Left forelimb (tissue), 1 donor: ENCODE measurements at places on chromosomes 3 and 15.

DNA sequence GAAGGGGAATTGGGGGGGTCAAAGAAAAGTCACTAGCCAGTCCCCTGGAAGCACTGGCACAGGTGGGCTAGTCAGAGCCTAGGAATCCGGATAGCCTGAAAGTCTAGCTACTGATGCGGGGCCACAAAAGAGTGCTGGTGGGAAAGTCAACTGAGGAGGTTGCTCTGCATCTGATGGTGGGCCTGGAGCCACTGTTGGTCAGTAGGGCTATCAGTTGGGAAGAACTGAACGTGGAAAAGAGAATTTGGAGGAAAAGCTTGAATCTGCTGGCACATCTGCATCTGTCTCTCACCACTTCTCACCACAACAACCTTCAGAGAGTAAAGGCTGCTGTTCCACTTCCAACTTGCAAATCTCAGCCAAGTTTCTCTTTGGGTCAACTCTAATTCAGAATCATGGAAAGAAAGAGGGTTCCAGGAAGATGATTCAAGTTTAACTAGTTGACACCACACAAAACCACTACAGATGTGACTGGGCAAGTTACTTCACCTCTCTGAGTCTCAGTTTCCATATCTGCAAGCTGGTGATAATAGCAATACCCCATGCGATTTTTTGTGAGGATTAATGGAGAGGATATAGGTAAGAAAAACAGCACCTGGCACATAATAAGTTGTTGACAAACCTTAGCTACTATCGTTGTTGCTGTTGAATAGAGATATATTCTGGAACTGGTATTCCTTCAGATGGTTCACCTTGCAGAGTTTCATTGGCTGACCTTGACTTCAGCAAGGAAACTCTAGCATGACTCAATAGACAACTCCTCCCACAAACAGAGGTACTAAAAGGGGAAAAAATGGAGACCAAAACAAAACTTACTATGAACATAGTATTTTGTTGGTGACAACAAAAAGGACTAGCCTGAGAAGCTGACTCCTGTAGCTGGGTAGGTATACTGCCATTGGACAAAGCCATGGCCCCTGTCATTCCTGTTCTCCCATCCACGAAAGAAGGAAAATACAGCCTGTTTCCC is 280.2 kb upstream of the STT3B start:
- DNase-seq: no peak

GRCh38 chr3:27985369-27986035 is 255.9 kb upstream of the CMC1 start:
- DNase-seq: no peak

DNA sequence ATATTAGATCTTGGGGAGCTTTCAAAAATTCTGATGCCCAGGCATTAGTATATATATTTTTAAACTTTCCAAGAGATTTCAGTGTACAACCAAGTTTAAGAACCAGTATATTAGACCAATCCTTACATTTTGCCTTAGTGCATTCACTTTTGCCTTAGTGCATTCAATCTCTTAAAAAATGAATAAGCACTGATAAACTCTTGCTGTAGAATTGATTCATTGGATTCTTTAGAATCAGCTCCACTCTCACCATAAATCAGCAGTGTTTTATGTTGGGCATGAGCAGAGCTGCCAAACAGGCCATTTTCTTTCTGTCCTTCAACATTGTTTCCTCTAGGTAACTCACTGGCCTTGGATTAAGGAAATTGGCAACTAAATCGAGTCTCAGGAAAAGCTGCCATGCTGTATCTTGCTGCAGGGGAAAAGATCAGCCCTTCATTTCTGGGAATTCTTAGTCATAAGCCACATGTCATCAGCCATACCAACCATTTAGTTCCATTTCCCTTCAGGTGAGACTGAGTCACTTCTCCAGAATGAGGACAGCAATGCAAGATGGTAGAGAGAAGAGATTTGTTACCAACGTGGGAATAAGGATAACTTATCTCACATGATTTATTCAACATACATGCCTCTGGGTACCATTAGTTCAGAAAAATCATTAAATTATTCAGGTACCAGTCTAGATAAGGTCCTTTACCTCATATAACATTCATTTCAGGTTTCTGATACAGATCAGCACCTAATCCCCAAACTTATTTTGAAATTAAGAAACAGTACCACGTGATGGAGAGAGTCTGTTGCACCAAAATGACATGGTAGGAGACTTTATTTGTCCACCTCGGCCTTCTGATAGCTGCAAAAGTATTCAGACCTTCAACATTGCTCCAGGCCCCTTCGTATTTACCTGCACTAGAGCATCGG is 192.5 kb downstream of the P3H2 start:
- DNase-seq: no peak

- DNase-seq: no peak
Observed at GRCh38 chr3:66350601-66351000, 129.8 kb downstream of the SLC25A26 start.

DNA sequence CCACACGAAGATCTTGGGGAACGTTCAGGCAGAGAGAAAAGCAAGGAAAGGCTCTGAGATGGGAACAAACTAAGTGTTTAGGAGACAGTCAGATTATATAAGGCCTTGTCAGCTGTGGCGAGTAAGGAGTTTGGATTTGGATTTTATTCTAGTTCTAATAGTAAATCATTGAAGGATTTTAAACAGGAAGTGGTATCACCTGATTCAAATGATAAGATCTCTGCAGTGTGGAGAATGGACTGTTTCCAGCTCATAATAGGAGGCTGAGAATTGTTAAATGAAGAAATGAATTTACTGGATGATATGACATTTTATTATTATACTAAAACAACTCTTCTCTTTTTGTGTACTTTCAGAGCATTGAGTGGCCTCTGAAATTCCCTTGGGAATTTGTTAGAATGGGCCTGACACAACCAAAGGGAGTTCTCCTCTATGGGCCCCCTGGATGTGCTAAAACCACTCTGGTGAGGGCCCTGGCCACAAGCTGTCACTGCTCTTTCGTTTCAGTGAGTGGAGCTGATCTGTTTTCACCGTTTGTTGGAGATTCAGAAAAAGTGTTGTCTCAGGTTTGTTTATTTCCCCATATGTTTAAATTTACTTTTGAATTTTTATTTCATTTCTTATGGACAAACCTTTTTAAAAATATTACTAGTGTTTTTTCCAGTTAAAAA is 36.0 kb upstream of the GATM start:
- DNase-seq: no peak

DNA sequence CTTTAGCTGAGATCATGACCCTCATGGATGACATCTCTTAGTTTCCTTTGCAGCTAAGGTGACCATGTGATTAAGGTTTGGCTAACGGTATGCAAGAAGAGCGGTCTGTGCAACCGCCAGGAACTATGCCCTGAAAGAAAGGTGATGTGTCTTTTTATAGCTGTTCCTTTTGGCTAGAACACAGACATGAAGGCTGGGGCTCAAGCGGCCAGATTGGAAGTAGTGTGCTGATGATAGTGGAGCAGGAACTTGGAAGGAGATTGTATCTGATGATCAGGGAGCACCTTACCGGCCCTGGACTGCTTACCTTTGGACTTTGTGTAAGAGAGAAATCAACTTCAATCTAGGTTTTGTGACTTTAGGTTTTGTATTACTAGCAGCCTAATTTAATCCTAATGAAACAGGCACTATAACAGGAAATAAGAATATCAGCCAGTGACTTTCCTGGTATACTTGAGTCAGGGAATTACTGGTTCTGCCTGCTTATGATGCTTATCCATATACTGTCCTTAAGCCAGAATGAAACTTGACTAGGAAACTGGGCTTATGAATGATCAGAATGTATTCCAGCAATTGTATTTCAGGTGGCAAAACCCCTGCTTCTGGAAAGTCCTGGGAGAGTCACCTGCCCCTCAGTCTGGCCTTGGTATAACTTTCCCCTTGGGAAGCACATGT is 164.3 kb upstream of the LRIG1 start:
- no peak for DNase-seq

- DNase-seq: no peak
Observed at GRCh38 chr15:65210770-65211481, at the start of gene CILP. TSS of gene CILP (minus strand) at chr15:65211473. CDS start at chr15:65209755, 1,718 bp downstream.

DNA sequence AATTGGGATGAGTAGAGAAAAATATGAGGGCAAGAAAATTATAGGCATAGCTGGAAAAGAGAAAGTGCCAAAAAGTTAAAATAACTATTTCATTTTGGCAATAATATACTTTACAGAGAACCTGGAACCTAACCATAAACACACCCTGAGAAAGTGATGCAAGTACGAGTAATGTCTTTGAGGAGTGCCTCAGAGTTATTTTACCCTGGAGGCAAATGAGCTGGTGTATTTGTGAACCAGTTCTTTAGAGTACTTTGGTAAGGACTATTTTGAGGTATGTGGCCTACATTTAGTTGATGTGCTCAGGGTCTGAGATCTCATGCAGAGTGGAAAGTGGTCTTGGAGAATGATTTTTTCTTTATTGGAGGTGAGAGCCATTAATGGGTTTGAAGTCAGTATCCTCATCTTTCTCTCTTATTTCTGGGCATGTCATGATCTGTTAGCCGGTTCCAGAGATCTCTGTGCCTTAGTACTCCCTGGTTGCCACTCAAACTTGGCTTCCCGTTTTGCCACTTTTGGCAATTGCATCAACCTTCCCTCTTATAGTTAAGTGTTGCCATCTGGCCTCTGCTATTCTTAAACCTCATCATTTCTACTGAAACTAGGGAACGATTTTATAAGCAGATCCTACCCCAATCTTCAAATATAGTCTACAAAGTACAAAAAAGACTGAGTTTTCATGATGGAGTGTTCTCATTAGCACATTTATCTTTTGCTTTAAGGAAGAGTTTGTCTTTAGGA is 145.7 kb downstream of the EPHA6 start:
- DNase-seq: no peak
